ENCODE measurements at places on chromosomes 16 and 17.

- DNase-seq, result no peak
These were observed 28.4 kb upstream of the GNG13 start for GRCh38 chr16:828891-829290.

GRCh38 chr16:84563786-84564420, 54.0 kb downstream of the COTL1 start:
- no peak for DNase-seq

DNA sequence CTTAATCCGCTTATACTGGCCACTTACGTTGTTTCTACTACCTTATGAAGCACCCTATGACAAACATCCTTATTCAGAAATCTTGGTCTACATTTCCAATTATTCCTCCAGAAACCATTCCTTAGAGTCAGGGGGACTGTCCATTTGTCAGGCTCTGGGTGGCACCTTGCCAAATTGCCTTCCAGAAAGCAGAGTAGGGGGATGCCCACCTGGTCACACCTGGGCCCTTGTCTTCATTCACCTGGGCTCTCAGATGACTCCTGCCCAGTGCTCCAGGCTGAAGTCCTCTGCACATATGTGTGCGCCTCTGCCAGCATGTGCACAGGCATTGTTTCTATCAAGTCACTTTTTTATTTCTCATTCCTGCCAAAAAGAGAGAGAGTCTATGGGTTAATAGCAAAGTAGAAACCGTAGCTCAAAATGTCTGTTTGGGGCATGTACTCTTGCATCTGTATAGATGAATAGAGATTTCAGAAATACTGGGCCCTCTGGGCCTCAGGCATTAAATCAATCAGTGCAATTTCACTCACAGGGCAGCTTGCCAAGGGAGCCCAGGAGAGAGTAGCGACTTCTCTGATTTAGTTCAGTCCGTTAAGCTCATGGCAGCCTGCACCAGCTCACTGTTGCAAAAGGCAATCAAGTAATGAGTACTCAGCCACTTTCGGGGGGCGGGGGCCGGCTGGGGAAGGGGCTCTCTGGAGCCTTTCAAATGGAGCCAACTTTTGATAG, 104.7 kb downstream of the SOCS1 start:
- DNase-seq, result no peak

- no peak for DNase-seq
These were observed 72.2 kb upstream of the TRAP1 start for GRCh38 chr16:3789375-3790099.

DNA sequence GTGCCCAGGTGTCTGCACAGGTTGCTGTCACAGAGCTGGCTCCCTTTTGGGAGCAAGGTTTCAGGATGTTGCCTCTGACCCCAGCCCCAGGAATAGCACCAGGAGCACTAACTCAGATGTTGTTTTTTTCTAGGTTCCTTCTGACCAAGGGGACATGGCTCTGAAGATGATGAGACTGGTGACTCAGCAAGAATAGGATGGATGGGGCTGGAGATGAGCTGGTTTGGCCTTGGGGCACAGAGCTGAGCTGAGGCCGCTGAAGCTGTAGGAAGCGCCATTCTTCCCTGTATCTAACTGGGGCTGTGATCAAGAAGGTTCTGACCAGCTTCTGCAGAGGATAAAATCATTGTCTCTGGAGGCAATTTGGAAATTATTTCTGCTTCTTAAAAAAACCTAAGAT, 28.1 kb downstream of the SCPEP1 start:
- no peak for DNase-seq

- no peak for DNase-seq
These were observed 64.7 kb downstream of the CDK12 start for GRCh38 chr17:39525801-39526506.

GRCh38 chr16:70664325-70665112, 18.2 kb downstream of the IL34 start:
- no peak for DNase-seq

DNA sequence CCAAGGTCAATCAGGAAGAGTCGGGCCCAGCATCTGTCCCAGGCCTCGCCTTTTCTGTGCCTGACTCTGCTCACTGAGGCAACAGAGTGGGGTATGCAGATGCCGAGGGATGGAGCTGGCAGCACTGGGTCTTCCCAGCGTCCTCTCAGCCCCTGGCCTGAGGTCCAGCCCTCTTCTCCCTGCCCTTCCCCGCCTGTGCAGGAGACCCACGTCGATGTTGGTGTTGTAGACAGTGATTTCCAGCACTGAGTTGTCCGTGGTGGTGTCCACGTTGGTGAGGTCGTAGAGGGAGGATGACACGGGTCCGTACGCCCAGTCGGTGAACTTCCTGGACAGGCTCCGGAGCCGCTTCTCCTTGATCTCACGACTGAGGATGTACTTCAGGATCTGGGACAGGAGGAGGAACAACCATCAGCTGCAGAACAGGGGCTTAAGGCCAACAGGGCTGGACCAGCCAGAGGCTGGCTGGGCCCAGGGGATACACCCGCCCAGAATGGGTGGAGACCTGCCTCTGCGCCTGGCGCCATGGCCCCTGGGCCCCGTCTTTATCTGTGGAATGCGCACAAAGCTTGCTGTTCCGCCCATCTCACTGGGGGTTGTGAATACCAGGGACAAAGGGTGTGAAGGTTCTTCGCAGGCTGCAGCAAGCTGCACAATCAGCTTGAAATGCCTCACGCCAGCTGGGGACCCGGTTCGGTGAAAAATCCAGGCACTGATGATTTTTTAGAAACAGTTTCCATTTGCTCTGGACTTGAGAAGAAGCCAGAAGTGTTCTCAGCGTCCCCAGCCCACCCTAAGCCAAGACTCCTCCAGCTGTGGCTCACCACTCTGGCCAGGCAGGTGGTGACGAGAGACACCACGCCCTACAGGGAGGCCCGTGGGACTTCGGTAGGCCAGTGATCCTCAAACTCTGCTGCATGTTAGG, 27.5 kb downstream of the TRPV3 start:
- DNase-seq, result no peak

GRCh38 chr16:47956916-47957315, 198.9 kb downstream of the ABCC12 start:
- no peak for DNase-seq

DNA sequence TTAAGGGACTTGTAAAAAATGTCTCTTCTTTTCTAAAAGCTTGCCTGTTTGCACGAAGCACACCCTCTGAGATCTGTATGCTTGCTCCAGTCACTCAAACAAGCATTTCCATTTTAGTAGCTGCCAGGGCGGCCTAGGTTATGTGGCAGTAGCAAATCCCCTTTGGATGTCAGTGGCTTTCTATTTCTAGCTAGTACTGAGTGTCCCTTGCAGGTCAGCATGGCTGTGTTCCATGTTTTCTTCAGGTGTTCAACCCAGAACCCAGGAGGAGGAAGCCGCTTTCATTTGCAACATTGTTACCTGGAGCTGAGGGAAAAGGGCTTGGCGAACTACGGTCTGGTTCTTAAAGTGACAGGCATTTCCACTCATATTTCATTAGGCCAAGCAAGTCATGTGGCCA, 36.4 kb downstream of the FOXL1 start:
- no peak for DNase-seq

DNA sequence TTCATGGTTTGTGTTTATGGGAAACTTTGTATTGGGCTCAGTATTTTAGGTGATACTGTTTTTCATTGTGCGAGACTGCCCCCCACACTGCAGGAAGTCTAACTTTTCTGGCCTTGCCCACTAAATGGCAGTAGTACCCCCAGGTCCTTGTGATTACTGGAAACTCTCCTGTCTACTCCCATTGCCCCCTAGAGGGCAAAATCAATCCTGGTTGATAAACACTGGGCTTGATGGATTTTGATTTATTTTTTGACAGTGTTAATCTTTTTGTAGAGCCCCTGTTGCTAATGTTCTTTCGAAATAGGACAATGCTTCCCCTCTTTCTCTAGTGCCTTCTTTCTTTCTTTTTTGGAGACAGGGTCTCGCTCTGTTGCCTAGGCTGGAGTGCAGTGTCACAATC, 15.5 kb downstream of the METTL9 start:
- DNase-seq, result no peak

- DNase-seq, result no peak
These were observed 26.0 kb downstream of the DHRS7B start for GRCh38 chr17:21152731-21153130.

DNA sequence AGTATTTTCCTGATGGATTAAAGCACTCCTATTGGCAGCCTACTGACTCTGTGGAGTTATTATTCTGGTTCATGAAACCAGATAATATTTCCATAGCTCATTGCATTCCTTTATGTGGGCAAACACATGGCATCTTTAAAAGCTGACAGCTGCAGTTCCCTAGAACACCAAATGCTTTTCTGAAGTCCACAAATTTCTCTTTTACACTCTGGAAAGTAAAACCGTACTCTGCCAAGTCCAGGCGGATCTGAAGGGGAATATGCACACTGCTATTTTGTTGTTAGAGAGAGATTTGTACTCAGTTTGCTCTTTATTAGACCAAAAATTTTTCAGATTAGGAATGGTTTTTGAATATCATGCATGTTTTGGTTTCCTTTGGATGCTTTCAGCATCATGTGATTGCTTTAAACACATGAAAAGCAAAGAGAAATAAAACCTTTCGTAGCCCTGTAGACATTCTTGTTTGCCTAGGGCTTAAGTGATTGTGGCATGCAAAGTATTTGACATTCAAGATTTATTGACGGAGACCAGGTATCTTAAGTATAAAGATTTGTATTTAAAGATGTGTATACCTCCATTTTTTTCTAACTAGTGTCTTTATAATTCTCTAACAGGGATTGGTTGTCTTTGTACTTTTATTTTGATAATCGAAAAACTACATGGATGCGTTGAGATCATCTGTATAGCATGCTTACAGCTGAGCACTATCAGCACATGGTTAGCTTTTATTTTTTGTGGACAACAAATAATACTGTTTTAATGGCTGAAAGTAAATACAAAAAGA, 19.5 kb downstream of the SEC14L1 start:
- no peak for DNase-seq

DNA sequence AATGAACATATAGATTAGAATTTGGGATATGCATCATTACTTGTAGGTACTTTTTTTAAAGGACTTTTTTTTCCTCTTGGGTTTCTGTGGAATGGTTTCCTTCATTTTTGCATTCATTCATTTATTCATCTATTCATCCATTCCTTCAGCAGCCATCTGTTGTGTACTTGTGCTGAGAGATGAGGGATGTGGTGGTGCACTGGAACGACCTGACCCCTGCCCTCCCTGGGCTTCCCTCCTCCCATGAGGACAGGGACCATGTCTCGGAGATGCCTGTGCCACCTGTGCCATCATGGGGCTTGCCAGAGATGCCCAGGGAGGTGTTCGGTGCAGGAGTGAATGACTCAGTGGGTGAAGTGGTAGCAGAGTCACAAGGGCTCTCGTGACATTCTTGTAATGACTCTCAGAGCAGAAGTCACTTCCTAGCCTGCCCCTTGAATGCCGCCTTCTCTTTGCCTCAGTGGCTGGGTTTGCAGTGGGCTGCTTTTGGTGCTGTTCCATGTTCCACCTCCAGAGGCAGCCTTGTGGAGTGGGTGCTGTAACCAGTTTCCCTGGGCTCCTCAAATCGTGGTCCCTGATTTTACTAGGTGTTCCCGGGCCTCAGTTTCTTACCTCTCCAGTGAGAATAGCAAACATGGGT, 43.9 kb downstream of the CLEC16A start:
- DNase-seq, result peak; percentile 87

DNA sequence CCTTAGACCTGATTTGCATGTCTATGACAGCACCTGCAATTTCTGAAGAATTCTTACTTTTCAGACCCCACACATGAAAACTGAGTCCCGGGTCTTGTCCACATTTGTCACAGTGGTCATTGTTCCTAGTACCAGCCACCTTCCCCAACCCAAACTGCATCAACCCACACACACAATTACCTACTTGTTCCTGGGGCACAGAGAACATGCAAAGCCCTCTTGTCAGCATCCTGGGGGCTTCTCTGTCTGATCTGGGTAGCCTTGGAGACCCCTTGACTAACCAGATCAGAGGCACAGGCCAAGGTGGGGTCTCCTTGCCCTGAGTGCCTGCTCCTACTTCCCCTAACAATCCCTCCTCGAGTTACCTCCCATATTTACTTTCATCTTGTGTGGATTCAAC, 36.7 kb upstream of the PIK3R6 start:
- no peak for DNase-seq

DNA sequence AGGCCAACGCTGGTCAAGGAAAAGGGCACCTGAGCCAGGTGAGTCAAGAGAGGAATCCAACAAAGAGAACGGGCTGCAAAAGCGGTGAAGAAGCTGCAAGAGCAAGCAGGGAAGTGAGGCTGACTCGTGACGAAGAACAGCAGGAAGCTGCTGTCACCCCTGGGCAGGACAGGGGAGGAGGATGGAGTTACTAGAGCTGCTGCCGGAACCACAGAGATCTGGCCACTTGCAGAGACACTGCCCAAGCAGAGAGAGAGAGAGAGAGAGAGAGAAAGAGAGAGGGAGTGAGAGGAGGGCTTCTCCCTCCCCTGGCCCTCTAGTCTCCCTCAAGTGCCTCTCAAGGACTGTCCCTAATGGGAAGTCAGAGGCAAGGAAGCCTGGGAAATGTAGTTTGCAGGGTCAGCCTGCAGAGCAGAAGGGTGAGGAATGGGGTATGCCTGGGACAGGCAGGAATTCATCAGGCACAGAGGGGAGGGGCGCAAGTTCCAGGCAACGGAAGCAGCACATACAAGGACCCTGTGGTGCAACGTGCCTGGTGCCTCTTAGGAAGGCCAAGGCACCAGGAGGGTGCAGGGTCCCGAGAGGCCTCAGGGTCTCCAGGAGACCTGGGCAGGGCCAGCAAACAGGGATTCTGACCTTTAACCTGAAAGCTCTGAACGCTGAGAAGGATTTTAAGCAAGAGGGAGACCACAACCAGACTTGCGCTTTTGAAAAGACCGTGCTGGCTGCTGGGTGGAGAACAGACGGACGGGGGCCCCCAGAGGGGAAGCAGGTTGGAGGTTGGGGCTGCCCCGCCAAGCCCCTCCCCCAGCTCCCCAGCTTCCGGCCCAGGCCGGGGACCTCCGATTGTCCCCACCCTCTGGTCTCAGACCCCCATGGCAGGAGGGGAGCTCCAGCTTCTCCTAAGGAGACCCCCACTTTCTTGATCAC, 45.8 kb upstream of the CIBAR2 start:
- DNase-seq, result no peak

DNA sequence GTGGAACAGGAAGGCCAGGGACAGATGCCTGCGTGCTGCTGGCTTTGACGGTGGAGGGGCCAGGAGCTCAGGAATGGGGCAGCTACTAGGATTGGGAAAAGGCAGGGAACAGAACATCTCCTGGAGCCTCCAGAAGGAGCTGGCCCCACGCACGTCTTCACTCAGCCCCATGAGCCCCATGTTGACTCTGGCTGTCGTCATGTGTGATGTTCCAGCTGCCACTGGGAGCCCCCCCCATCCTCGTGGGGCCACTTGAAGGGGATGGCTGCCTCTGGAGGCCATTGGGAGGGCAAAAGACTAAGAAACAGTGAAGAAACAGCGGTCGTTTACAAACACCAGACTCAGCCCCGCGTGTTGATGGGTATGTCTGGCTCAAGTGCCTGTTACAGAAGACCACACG, 18.5 kb upstream of the APRT start:
- DNase-seq, result no peak

GRCh38 chr16:55710466-55710865, 54.7 kb downstream of the SLC6A2 start:
- DNase-seq, result no peak

- no peak for DNase-seq
These were observed 8.3 kb upstream of the NLRC5 start for GRCh38 chr16:56980792-56981724.

Measured in stimulated activated CD4-positive, alpha-beta T cell treated with anti-CD3 and anti-CD28 coated beads, Interleukin-12 subunit alpha, Interleukin-12 subunit beta, amount 100 ng/mL, for 48 hours (primary cell).